ENCODE measurements at places on chromosomes 6 and 20. TPM values are rescaled to one million over a fixed set of nuclear protein-coding genes. Genes with fewer than 3 reads are reported as not detected.

Gene LY6G5B
- 4.5 TPM for polyA plus RNA-seq

Gene TREML1
- polyA plus RNA-seq: not detected

Gene OTOR
- polyA plus RNA-seq: not detected

Gene LAMP5
- polyA plus RNA-seq: 0.86 TPM

Gene CLPSL2
- polyA plus RNA-seq: not detected

Gene EBF4
- polyA plus RNA-seq: 0.67 TPM

Gene OGFRL1
- 0.22 TPM for polyA plus RNA-seq

Gene KCNS1
- polyA plus RNA-seq: 1.0 TPM

Gene SLC13A3
- polyA plus RNA-seq: 0.39 TPM

Gene ENPP1
- 11.4 TPM for polyA plus RNA-seq

Gene CDSN
- not detected for polyA plus RNA-seq

Gene CST5
- not detected for polyA plus RNA-seq

Gene TRAPPC3L
- polyA plus RNA-seq: not detected

Gene MEI4
- polyA plus RNA-seq: not detected

Gene SS18L1
- polyA plus RNA-seq: 9.7 TPM

Gene ADNP
- polyA plus RNA-seq: 65.8 TPM

Gene BPIFB4
- polyA plus RNA-seq: not detected

Gene BIRC7
- polyA plus RNA-seq: 0.13 TPM

Gene PNLDC1
- polyA plus RNA-seq: 0.16 TPM

Gene TAPBP
- polyA plus RNA-seq: 47.2 TPM

Gene CYP39A1
- polyA plus RNA-seq: 0.22 TPM

Gene EFCAB8
- not detected for polyA plus RNA-seq

Gene NKX2-2
- 0.67 TPM for polyA plus RNA-seq

Gene GNMT
- 0.34 TPM for polyA plus RNA-seq

Gene SPATS1
- polyA plus RNA-seq: not detected

Gene EIF6
- polyA plus RNA-seq: 313 TPM

Gene ULBP3
- polyA plus RNA-seq: not detected

Gene FAM162B
- polyA plus RNA-seq: 0.30 TPM

Gene SLPI
- 87.6 TPM for polyA plus RNA-seq

Gene C6orf58
- polyA plus RNA-seq: not detected

Gene HCRTR2
- not detected for polyA plus RNA-seq

Gene KCNG1
- 1.3 TPM for polyA plus RNA-seq

Gene HLA-DRB1
- polyA plus RNA-seq: 217 TPM

Gene PCED1A
- polyA plus RNA-seq: 34.3 TPM

Gene GRM4
- 0.09 TPM for polyA plus RNA-seq

Gene MYCT1
- 6.1 TPM for polyA plus RNA-seq

Gene TMEM14C
- 145 TPM for polyA plus RNA-seq

Measured in small intestine (tissue), 16 donors.